ENCODE measurements at places on chromosomes 6 and 20.

DNA sequence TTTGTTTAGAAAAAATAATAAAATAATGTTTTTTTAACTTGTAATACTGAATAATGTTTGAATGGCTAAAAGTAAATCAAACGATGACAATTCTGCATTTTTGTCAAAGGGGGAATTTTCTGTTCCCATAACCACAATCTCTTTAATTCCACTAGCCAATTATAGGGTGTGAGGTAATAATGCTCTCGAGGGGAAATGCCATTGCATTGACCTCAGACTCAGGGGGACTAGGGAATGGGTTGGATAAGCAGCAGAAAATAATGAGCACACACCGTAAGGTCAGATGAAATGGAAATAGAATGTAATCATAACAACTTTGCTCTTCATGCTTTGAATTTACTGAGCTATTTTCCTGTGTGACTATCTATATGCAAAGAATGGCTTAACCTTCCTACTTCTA, 584.7 kb downstream of the RFPL4B start:
- H3K27ac ChIP-seq = no peak overlapping the region
- H3K4me3 ChIP-seq = no peak overlapping the region
- H3K27me3 ChIP-seq = no peaks in the 10 kb centered on the region
- no peak for DNase-seq
- H3K4me1 ChIP-seq = no peaks in the 10 kb centered on the region

GRCh38 chr6:11273406-11274065, 41.1 kb upstream of the NEDD9 start:
- H3K36me3 ChIP-seq = no peaks in the 10 kb centered on the region
- H3K4me3 ChIP-seq = no peak overlapping the region
- no peak overlapping the region for H3K27ac ChIP-seq

DNA sequence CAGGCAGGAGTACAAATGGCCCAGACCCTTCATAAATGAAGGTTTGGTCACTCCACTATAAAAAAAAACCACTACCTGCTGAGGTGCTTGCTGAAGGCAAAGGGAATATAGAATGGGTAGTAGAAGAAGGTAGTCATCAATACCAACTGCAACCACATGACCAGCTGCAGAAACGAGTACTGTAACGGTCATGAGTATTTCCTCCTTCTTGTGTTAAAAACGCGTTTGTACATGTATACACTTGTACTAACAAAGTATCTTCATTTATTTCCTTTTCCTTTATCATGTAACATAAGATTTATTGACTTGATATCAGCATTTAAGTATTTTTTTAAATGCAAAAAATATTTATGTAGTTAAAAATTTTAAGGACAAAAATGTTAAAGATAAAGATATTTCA, 238.6 kb downstream of the TFAP2B start:
- no peak overlapping the region for H3K27ac ChIP-seq
- no peaks in the 10 kb centered on the region for H3K27me3 ChIP-seq
- no peaks in the 10 kb centered on the region for H3K36me3 ChIP-seq
- no peak overlapping the region for H3K4me3 ChIP-seq
- no peaks in the 10 kb centered on the region for H3K4me1 ChIP-seq

- no peak for DNase-seq
- H3K27ac ChIP-seq = no peak overlapping the region
- no peak overlapping the region for H3K4me3 ChIP-seq
- H3K27me3 ChIP-seq = no peaks in the 10 kb centered on the region
- peaks cover 6% of the 10 kb centered on the region for H3K36me3 ChIP-seq
Measured at GRCh38 chr6:29744131-29744530, 20.9 kb downstream of the HLA-F start.

DNA sequence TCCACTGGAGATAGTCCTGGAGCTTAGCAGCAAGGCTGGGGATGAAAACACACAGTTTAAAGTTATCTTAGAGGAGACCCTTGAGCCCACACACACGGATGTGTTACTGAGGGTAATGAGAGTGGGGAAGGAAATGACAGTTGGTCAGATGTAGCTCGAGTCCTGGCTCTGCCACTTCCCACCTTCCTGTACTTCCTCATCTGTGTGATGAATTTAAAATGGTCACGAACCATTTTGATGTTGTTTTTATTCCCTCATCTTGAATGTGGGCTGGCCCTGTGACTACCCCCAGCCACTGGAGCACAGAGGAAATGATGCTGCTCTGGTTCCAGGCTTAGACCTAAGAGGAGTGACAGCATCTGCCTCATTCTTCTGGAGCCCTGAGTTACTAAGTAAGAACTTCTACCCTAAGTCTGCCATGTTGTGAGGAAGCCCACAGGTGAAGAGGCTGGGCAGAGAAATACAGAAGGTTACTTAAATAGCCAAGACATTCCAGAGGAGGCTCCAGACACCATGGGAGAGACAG, 141.2 kb downstream of the NRN1 start:
- no peak overlapping the region for H3K4me3 ChIP-seq
- no peaks in the 10 kb centered on the region for H3K36me3 ChIP-seq
- no peaks in the 10 kb centered on the region for H3K27me3 ChIP-seq
- H3K4me1 ChIP-seq = no peaks in the 10 kb centered on the region
- no peak overlapping the region for H3K27ac ChIP-seq

- H3K36me3 ChIP-seq = no peaks in the 10 kb centered on the region
- DNase-seq = no peak
- no peak overlapping the region for H3K27ac ChIP-seq
- peaks cover 3% of the 10 kb centered on the region for H3K4me1 ChIP-seq
- H3K27me3 ChIP-seq = no peaks in the 10 kb centered on the region
Measured at GRCh38 chr6:119179842-119180241, 101.4 kb upstream of the FAM184A start.

- no peak for DNase-seq
- no peaks in the 10 kb centered on the region for H3K27me3 ChIP-seq
- H3K36me3 ChIP-seq = no peaks in the 10 kb centered on the region
- H3K4me3 ChIP-seq = no peak overlapping the region
- peaks cover 6% of the 10 kb centered on the region for H3K4me1 ChIP-seq
Measured at GRCh38 chr6:149054559-149055194, 262.8 kb upstream of the TAB2 start.

- no peak overlapping the region for H3K4me3 ChIP-seq
- DNase-seq = no peak
- H3K36me3 ChIP-seq = no peaks in the 10 kb centered on the region
- H3K4me1 ChIP-seq = no peaks in the 10 kb centered on the region
- H3K27ac ChIP-seq = no peak overlapping the region
Measured at GRCh38 chr6:75611011-75611701, 9.5 kb downstream of the SENP6 start.

Data from keratinocyte (primary cell).